DMS79 (cell line): ENCODE measurements at places on chromosomes 16 and 17.

DNA sequence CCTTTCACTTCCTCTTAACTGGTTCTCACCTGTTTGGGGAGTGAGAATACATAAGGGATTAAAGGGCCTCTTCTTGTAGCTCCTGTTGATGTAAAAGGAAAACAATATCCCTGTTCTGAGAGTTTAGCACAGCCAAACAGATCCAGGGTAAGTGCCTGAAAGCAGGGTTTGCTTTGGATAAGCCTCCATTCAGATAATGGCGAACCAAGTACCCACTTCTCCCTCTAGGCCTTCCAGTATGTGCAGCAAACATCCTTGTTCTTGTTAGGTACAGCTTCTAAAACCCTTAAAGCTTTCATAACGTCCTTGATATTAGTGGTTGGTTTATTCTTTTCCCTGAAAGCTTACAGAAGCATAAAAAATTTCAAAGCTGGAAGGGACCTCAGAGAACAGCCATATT lies 130.6 kb upstream of the DNAH9 start:
- DNase-seq: no peak

- DNase-seq: no peak
Observed at GRCh38 chr17:39281806-39282205, 56.1 kb upstream of the STAC2 start.

DNA sequence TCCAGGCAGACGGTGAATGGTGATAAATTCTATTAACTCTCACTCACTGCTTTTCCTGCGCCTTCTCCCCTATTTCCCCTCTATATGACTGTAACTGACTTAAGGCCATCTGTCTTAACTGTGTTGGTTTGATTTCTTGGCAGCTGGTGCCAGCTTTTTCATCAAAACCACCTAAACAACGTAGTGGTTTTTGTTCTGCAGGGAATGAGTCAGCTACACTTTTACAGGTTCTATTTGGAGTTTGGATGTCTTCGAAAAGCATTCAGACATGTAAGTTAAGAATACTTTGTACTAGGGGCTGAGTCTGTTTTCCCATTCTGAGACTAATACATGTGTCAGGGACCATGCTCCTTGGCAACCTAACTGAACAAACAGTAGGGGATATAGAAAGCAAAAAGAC lies 8.5 kb downstream of the REXO5 start:
- no peak for DNase-seq

DNA sequence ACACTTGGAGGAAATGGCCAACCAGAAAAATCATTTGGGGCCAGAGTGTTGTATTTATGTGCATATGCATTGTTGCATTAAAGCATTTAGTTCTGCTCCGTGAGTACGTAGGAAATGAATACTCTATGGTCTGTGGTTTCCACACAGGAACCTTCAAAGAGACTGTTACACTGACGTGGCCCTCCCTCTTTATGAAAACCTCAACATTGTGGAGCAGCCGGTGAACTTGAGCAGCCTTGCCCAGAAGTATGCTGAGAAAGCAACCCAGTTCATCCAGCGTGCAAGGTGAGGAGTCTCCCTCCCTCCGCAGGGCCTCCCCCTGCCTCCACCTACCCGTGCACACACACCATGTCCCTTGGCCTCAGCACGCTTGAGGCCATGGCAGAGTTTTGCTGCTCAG lies 65.2 kb downstream of the ARSG start:
- DNase-seq: no peak

DNA sequence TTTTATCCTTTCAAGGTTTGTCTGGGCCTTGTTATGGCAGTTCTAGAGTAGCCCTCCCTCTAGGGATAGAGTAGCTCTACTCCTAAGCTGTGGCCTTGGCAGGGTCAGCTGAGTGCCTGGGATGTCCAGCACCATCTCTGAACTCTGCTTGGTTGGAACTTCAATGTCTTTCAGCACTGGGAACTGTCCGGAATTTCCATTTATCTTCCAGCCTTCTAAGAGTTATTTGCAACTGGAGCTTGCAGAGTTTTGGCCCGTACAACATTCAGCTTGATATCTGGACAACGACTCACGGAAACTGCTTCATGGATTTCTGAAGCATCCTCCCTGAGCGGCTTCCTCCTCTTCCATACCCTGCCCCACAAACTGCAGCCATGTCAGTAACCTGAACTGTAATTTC lies 22.9 kb downstream of the MMD start:
- DNase-seq: no peak

DNA sequence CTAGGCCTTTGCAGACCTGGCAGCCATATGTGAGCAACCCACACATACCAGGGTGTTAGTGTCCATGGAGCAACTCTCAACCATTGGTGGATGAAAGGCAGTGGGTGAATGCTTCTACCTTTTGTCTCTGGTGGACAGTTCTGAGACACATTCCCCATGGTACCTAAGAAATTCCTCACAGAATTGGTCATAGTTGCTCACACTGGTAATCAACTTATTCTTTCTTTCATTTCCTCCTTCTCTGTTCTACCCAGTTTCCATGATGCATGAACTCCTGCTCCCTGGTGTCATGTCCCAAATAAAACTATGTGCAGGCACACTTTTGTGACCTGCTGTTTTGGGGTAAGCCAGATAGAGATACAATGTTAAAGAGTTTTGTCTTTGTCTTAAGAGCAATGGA lies 33.2 kb upstream of the MPHOSPH6 start:
- DNase-seq: no peak

DNA sequence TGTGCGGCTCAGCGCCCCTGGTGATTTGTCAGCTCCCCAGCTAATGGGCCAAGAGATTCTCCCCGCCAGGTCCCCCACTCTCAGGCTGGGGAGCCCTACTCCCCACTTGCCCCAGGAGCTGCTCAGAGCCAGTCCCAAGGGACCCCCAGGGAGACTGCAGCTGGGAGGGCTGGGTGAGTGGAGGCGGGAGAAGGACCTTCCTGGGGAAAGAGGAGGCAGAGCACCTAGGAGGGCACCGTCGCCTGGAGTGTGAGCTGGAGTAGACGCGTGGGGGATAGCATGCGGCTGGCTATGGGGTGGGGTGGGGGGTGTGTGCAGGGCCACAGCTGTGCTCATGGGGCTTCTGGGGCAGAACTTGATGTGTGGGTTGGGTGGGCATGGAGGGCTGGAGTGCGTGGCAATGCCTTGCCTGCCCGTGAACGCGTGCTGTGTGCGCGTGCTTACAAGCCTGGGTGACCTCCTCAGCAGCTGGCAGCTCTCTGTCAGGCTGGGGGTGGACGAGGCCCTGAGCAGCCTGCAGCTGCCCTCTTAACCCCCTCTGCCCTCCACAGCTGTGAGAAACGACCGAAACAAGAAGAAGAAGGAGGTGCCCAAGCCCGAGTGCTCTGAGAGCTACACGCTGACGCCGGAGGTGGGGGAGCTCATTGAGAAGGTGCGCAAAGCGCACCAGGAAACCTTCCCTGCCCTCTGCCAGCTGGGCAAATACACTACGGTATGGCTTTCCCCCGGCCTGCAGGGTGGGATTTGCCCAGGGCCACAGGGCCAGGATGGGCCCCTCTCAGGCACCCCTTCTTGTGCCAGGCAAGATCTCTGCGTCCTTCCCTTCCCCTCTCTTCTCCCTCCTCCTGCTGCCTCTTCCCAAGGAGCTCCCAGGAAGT lies 12.9 kb downstream of the GJD3 start:
- DNase-seq: no peak

DNA sequence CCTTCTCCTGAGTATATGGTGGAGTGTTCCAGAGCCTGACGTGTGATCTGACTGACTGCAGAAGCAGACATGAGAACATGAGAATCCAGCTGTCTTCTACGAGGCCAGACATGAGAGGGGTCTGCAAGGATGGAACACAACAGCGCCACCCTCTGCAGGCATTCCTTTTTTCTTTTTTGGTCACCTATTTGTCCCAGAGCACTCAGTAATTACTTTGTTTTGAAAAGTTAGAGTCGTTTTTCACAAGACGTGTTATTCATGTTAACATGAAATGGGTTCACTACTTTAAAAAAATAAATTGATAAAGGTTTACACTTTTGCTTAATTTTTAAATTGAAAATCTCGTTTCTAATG lies 43.8 kb upstream of the ATP2A3 start:
- DNase-seq: no peak

DNA sequence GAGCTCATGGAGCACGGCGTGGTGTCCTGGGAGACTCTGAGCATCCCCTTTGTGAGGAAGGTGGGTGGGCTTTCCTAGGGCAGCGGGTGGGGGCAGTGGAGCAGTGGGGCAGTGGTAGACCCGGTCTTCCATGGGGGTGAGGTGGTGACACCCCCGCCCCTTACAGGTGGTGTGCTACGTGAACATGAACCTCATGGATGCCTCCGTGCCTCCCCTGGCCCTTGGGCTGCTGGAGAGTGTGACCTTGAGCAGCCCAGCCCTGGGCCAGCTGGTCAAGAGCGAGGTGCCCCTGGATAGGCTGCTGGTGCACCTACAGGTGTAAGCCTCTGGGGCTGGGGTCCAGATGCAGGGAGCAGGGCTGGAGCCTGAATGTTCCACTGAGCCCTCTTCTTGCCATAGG lies 1.6 kb downstream of the ELMO3 start:
- DNase-seq: no peak

DNA sequence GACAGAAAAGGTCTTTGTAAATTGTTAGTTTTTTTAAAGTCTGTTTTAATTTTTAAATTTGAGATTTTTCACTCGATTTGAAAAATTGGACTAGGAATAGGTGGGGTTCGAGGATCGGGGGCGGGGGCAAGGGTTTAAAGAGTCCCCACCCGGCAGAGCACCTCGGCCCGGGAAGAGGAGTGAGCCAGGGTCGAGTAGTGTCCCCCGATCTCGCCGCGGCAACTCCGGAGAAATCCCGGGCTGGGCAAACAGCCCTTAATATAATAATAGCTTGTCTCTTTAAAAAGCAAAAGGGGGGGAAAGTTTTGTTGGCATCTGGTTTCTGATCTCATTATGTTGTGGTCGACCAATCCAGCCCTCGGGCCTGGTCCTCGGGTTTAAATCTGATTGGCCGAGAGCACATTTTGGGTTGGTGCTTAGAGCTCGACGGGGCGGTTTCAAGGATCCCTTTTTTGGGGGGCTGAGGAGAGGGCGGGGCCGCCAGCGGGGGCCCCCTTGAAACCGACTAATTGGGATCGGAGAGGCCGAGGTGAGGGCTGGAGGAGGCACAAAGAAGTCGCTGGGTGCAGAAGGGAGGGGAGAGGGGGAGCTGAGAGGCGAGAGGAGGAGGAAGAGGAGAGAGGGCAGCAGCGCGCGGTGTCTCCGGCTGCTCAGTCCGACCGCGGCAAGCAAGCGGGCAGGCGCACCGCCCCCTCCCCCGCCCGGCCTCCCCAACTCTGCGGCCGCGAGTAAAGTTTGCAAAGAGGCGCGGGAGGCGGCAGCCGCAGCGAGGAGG lies at the start of gene FZD2:
TSS of gene FZD2 (plus strand) at position 653 of the 775 bp plus-strand sequence. CDS start 205 bp downstream, outside the sequence.
- peak; percentile 90 for DNase-seq

DNA sequence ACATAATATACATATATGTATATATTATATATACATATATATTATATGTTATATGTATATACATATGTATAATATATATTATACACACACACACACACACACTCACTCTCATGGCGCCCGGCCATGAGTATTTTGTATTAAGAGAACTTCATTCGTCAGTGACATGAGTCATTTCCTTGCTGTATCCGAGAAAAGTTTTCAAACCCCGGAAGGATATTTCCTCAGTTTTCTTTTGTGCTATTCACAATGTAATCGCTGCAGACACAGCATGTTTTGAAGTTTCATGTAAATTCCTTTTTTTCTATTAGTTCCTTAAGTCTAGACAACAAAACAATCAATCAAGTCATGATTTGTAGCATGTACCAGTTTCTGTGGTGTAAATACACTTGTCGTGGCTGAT lies 33.3 kb downstream of the OR1D5 start:
- DNase-seq: no peak

DNA sequence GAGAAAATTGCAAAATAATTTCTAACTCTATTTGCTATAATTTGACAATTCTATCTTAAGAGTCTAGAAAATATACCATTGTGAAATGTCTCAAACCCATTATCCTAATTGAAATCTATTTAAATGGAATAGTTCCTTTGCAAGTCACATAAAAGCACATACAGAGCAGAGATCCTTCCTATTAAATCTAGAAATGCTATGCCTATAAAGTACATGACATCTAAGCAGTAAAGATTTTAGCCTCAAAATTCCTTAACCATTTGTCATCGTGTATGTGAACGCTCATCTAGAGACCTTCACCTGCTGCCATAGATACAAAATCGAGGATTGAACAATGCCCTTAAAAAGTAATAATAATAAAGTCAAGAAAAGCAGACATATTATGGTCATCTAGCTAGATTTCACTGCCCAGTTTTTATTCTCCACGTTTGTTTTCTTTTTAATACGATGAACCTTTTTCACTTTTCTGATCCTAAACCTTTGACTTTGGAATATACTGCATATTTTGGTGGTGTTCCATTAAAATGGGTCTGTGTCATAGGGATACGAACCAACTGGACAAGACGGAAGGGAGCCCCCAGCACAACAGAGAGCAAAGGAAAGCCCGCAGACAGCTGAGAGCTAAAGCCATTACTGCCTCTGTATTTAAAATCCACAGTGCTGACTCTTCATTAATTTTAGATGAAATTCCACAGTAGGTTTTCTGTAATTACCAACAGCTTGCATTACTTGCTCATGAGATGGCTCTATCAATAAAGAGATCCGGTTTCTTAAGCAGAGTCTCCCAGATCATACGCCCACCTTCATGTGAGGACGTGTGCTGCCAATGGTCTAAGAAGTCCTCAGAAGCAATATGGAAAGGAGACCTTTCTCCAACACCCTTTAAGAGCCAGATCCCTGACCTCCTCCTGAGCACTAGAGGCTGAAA lies 17.6 kb downstream of the TEX2 start:
- no peak for DNase-seq

DNA sequence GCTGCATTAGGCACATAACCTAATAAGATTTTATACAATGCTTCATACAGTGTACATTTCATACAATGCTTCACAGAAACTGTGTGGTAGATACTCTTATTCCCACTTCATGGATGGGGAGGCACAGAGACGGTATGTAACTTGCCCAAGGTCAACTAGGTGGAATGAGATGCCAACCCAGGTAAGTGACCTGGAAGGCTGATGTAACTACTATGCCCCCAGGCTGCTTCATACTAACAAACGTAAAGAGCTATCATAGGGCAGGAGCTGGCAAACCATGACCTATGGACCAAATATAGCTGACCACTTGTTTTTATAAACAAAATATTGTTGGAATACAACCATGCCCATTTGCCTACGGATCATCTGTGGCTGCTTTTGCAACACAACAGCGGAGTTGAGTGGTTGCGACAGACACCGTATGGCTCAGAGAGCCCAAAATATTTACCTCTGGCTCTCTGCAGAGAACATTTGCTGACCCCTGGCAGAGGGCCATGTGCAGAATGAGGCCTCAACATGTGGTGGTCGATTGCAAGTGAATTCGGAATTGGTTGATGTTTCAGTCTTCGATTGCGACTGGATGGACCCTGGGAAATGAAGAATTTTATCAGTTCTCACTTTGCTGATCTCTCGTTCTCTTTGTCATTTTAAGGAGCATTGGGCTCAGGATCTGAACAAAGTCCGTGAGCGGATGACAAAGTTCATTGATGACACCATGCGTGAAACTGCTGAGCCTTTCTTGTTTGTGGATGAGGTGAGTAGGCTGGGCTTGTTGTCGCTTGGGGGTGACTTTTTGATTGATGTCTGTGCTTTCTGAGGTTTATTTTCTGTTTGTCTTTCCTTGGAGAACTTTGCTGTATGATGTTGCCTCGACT lies 109.7 kb downstream of the PLCG2 start:
- DNase-seq: no peak

GRCh38 chr17:67290711-67291291 lies 45.8 kb upstream of the HELZ start:
- no peak for DNase-seq

GRCh38 chr17:13843862-13844635 lies 225.3 kb upstream of the COX10 start:
- DNase-seq: no peak
